Stimulated activated CD4-positive, alpha-beta T cell treated with anti-CD3 and anti-CD28 coated beads, Interleukin-4, amount 100 ng/mL, for 4 hours (primary cell): ENCODE measurements at places on chromosomes 3 and 15.

DNA sequence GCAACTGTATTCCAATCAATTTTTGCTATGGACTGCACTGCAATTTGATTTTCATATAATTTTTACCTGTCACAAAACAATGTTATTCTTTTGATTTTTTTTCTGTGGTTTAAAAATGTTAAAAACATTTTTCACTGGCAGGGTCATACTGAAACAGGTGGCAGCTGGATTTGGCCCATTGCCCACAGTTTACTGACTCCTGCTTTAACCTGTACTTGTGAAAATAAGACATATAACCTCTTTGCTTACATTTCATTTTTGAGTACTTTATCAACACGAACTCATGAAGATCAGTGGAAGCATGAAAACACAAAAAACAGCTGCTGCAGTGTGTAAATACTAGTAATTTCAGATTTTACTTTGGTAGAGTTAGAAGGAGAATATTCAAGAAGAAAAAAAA is 313.1 kb downstream of the WDR72 start:
- DNase-seq: no peak

GRCh38 chr3:152183473-152183872 is 85.3 kb upstream of the MBNL1 start:
- peak; percentile 53 for DNase-seq

DNA sequence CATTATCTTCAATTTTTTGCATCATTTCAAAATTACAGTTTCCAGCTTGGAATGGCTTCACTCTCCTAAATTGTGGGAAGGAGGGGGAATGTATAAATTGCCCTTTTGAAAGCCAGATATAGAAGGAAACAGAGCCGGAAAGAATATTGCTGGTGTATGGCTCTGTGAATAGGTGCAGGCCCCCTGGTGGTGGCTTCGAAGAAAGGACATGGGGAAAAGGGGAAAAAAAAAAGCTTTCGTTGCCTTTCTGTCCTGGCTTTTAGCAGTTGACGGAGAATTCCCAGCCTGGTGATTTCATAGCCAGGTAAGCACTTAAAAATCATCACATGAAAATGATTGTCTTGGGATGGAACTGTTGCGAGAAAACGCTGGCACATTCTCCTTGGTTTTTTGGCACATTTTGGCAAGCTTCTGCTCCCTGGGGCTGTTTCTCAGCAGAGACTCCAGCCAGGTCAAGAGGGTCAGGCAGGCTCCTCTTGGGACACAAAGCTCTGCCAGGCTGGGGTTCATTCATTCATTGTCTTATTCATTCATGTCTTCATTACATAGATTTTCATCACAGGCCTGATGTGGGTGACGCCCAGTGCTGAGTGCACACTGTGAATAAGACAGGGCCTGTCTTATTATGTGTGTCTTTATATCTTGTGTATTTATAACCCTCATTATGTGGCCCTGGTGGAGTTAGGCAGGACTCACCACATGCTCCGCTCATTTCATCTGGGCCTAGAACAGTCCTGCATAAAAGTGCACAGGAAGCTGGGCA is 300.0 kb upstream of the TPM1 start:
- peak; percentile 27 for DNase-seq

- no peak for DNase-seq
These were observed 9.4 kb upstream of the SUMF1 start for GRCh38 chr3:4476496-4476895.

DNA sequence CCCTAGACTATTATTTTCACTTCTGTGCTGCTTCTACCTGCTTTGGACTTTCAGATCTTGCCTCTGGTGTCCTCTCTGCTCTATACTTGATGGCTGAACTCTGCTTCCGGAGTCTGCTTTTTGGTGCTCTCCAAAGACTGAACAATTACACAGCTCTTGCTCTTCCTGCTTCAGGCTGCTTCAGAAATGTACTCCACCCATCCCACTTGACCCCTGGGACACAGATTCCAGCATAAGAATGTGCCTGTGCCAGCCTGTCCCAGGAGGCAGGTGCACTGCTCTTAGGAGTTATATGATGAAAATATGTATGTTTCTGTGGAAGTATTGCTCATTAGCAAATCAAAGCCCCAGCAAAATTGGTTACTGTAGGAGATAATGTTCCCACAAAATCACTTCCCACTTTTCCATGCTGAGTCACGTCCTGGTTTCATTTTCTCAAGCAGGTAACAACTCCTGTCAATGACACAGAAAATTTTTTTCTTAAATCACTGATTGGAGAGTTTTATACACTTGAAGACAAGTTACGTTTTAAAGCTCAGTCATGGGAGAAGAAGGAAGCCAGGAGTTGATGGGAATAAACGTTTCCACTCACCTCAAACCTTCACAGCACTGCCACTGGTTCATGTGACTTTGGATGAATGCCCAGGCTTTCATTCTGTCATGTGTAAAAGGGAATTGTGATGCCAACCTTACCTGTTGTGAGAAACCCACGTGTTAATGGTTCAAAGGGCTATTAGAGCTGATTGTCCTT is 239.4 kb upstream of the ZPLD1 start:
- DNase-seq: no peak

DNA sequence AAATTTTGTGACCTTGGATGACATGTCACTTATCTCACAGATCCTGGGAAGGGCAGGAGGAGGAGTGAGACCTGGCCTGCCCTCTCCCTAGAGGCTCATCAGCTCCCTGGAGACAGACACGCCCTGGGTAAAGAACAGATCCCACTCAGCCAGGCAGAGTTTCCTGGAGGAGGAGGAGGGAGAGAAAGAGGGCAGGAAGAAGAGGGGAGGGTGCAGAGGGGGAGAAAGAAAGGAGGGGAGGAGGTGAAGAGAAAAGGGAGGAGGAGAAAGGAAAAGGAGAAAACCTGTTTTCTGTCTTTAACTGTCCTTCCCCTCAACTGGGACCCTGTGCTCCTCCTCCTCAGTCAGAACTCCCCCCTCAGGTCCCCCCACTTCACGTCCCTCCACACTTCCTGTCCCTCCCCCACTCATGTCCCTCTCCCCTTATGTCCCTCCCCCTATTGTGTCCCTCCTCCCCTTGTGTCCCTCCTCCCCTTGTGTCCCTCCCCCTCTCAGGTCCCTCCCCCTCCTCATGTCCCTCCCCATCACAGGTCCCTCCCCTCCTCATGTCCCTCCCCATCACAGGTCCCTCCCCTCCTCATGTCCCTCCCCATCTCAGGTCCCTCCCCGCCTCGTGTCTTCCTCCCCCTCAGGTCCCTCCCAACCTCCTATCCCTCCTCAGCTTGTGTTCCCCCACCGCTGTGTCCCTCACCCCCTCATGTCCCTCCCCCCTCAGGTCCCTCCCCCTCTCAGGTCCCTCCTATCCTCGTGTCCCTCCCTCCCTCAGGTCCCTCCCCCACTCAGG is 52.3 kb upstream of the CGNL1 start:
- no peak for DNase-seq

GRCh38 chr15:63048776-63049665 is 6.5 kb downstream of the TPM1 start:
- DNase-seq: peak; percentile 28

GRCh38 chr15:32829436-32829835 is 111.6 kb downstream of the GREM1 start:
- DNase-seq: no peak

- no peak for DNase-seq
These were observed 398.3 kb upstream of the NAALADL2 start for GRCh38 chr3:174460831-174461230.

DNA sequence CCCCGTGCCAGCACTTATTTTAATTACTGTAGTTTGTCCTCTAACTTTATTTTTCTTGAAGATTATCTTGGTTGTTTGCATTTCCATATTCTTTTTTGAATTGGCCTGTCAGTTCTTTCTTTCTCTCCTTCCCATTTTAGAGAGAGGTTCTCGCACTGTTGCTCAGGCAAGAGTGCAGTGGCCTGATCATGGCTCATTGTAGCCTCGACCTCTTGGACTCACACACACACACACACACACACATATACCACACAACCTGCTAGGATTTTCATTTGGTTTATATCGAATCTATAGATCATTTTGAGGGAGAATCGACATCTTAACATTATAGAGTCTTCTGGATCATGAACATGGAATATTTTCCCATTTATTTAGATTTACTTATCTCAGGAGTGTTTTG is 8.7 kb downstream of the FEM1B start:
- DNase-seq: no peak

GRCh38 chr15:75759416-75760130 is 46.9 kb upstream of the CSPG4 start:
- DNase-seq: no peak

DNA sequence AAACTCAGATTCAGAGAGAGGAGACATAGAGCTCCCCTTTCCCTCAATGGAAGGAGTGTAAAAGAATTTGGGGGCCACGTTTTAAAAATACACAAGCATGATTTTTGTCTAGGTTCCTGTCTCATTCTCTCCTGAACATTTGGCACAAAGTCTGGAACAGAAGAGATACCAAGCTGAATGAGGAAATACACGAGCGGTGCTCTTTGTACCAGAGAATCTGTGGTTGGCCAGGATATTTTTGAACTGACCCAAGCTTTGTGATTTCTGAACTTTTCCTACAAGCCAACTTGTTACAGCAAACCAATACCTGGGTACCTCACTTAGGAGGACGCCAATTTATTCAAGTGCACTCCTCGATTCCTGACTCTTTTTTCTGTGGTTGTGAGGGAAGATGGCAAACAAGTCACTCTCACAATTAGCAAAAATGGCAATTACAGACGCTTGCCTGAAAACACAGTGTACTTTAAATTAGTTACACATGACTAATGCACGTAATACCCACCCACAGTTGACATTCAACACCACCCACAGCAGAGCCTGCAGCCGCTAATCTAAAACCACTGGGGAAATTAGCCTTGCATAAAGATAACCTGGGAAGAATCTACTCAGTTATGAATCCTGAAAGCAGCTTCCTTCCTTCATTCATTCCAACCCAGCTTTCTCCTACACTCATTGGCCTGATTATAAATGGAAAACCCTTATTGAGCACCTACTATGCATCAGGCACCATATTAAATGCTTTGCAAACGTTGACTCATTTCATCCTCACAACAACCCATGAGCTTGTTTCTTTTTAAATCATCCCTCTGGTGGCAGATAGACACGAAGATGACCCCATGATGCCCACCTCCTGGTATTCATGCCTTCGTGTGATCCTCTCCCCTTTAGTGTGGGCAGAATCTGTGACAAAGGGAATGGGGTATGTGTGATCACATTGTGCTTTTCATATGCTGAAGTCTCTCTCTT is 293.5 kb downstream of the KBTBD8 start:
- DNase-seq: no peak

- DNase-seq: no peak
These were observed 23.5 kb downstream of the MAGEF1 start for GRCh38 chr3:184688251-184688881.

DNA sequence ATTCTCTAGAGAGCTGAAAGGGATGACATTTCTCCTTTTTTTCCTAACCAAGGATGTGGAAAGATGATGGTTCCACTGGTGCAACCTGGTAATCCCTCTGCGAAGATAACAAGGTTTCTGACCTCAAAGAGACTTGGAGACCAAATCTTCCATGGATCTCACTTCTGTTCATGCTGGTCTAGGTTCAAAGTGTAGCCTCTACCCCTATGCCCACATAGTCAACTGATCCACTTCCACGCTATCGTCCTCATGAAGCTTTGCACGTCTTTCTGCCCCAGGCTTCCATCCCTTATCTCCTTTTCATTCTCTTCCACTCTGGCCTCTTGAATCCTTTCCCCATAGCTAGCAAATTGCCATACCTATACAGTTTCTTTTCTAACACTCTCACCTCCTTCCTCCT is 8.8 kb upstream of the MED12L start:
- no peak for DNase-seq

DNA sequence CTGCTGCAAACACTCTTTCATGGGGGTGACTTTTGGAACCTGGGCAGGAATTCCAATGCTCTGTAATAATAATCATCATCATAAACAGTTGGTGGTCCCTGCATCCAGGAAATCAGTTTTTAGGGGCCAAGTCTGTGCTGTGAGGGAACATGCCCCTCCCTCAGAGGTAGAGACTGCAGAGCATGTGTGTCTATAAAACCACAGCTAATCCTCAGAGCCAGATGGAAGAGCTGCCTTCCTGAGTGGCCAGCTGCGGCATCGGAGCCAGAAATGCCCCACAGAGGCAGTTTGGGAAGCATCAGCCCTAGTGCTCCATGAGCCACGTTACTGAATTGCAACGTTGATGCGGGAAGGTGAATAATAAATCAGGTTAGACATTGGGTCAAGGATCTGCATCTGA is 12.9 kb upstream of the TPM1 start:
- no peak for DNase-seq

DNA sequence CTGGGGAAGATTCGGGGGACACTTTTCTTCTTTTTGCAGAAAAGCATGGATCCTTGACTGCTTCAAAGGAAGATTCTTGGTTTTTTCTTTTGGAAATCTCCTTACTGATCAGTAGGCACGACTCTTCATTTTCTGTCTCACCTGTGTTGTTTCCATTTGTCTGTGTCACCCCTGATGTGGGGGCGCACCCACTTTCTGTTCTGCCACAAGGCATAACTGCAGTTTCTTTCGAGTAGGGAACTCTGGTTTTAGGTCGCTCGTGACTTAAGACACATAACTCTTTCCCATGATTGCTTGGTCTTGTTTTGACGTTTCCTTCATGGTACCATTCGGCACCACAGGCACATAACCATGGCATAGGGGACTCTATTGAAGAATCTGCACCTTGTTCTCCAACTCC is 31.3 kb downstream of the RNF168 start:
- DNase-seq: no peak

- no peak for DNase-seq
These were observed 135.0 kb downstream of the LRRK1 start for GRCh38 chr15:101054116-101054515.

DNA sequence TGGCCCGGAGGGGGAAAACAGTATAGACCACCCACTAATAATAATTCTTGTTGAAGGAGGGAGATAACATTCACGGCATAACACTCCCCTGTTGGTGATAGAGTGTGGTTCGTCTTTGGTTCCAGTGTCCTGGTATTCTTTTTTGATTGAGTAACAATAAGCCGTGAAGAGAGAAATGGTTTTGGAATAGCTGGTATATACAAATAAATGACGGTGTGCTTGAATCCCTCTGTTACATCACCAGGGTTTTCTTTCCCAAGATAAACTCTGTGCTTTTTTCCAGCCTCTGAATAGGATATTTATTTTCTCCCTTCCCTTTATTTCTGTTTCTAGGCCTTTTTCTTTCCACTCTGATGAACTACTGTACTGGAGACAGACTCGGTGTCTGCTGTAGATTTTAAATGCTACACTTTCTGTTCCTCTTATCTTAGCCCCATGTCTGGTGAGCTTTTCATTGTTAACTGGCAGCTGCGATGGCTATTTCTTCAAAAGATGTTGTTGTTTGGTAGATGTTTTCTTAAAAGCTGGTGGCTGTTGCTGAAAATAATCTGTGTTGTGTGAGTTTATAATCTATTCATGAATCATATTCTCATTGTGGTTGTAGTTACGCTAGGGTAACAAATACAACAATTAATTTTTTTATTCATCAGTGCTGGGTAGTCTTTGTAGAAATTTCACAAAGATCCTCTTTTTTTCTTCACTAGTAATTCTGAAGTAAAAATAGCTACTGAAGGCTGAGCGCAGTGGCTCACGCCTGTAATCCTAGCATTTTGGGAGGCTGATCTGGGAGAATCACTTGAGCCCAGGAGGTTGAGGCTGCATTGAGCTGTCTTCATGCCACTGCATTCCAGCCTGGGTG is 15.5 kb upstream of the SCAANT1 start:
- no peak for DNase-seq
